ENCODE measurements at places on chromosomes 5 and 9.

- DNase-seq: no peak
Measured at GRCh38 chr5:156232251-156232869, 94.6 kb upstream of the SGCD start.

DNA sequence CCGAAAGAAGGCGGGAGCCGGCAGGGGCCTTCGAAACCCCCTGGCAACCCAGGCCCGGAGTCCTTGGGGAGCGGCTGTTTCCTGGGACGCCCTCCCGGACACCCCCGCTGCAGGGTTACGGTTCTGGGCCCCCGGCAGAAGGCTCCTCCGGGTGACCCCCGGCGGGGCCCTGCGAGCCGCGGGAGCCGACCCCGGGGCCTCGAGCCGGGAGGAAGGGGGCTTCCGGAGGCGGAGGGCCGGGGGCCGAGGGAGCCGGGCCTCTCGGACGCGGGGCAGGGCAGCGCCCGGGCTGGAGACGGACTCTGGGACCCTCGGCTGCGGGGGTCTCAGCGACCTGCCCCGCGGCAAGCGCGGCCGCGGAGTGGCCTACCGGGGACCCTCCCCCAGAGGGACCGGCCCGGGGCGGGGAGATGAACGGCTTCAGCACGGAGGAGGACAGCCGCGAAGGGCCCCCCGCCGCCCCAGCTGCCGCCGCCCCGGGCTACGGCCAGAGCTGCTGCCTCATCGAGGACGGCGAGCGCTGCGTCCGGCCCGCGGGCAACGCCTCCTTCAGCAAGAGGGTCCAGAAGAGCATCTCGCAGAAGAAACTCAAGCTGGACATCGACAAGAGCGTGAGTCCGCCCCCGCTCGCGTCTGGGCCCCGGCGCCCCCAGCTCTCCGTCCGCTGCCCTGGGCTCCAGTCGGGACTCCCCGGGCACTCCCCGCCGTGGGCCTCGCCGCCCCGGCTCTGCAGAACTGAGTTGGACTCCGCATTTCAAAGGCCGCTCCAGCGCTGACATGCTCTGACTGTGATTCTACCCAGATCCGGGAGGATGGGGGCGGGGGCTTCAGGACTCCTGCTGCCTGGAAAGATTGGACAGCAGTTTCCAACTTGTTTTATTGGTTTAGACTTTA lies 645 bp downstream of the SAP30L start:
- DNase-seq: peak; percentile 36

DNA sequence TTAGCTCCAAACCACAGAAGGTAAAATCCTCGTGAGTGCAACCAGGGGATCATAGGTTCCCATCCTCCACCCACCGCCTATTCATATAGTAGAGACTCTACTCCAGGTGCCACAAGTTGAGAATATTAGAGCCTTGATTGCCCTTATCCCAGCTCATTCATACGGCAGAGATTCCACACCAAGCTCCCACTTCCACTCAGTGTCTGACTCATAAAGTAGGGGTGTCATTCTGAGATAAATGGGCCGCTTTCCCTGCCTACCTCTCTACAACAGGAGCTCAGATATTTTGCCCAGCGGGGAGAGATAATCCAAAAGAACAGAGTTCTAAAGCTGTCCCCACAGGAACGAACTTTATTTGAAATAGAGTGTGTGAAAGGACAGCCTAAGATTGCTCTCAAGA lies 9.4 kb downstream of the SLC22A4 start:
- no peak for DNase-seq

DNA sequence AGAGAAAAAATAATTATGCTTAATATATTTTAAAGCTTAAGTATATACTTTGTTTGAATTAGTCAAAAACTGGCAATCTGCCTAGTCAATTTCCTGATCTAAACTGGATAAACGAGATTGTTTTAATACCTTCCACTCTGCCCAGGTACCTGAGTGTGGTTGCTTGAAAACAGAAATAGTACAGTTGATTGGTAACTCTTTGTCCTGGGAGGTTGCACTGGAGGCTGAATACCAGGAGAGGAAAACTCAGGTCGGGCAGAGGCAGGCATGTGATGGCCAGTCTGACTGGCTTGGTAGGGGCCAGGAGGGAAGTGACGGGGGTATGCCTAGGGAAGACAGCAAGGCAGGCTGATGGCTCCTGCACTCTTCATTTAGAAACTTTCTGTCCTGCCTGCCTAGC lies 80.2 kb downstream of the PIK3R1 start:
- DNase-seq: no peak

DNA sequence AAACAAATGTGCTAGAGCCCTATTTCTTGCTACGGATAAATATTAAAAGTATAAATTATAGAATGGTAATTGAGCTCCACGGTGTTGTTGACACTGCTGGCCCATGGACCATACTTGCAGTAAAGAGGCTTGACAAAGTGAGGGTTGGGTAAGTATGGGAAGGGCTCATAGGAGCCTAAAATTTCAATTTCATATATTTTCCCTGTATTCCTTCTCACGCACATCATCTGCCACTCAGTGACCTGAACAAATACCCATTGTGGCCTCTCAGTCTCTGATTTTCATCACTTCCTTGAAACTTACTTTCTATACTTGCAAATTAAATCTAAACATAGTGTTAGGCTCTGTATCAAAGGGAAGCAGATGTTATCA lies 116.5 kb downstream of the PIK3R1 start:
- no peak for DNase-seq

GRCh38 chr5:175467983-175468690 lies 10.2 kb upstream of the SFXN1 start:
- DNase-seq: no peak

DNA sequence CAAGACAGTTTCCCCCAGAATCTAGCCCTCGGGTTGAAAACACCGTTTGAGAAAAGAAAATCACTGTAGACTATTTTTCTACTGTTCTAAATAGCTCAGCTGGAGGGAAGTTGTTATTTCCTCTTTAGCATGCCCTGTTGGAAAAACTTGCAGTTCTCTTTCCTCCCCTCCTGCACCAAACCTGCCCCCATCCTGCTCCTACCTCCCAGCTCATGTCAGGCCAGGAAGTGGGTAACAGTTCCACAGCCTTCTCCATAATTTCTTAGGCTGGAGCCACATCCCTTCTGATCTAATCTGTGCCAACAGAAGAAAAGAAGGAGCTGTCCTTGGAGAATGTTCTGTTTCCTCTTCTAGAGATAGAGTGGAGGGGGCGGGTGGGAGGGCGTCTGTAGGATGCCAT lies 437.7 kb downstream of the SPOCK1 start:
- no peak for DNase-seq

GRCh38 chr5:73692166-73692640 lies 66.2 kb downstream of the ARHGEF28 start:
- no peak for DNase-seq

GRCh38 chr5:112201141-112201540 lies 217.9 kb downstream of the EPB41L4A start:
- no peak for DNase-seq

- DNase-seq: no peak
Measured at GRCh38 chr5:577800-578199, 34.3 kb upstream of the CEP72 start.

DNA sequence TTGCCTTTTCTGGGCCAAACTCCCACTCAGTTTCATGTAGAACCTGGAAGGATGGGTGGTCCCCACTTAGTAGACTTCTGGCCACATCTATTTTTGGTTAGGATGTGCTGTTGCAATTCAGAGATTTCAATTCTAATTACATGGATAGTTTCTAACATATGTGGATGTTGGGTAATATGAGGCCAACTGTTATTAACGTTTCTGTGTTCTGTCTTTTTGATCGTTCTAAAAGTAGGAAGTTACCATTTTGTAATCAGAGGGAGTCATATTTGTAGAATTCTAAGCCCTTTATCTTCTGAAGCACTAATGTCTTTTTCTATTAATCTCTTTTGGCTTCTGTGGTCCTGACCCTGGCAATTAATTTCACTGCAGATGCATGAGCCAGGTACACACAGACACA lies 141.6 kb upstream of the SPEF2 start:
- DNase-seq: no peak

DNA sequence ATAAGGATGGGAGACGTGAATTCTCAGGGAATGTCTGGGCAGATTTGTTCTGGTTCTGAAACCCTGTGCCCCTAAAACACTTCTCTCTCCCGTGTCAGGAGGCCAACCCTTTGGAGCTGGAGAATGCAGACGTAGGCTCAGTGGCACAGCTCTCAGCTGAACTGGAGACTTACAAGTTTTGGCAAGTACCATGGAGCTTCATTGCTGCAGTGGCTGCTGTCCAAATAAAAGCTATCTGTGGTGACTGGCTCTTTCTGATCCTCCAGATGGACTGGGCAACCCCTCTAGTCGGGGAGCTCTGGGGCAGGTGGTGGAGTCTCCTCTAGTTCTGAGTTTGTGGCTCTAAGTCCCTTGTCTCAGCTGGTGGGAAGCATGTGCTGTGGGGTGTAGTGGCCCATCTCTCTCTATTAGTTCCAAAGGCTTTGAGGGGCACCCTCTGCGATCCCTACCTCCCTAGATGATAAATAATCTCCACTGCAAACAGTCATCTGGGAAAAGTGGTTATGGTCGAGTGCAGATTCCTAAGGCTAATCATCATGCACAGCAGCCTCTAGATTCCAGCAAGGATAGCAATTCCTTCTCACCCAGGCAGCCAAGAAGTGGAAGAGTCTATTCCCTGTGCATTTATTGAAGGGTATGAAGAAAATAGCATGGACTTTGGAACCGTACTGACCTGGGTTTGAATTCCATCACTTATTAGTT lies 204.2 kb upstream of the KLF4 start:
- DNase-seq: no peak

Data from CD4-positive, alpha-beta T cell treated with Interleukin-12 subunit alpha and Interleukin-12 subunit beta, for 1 hour (primary cell).